ENCODE measurements at places on chromosomes 7 and 10.

DNA sequence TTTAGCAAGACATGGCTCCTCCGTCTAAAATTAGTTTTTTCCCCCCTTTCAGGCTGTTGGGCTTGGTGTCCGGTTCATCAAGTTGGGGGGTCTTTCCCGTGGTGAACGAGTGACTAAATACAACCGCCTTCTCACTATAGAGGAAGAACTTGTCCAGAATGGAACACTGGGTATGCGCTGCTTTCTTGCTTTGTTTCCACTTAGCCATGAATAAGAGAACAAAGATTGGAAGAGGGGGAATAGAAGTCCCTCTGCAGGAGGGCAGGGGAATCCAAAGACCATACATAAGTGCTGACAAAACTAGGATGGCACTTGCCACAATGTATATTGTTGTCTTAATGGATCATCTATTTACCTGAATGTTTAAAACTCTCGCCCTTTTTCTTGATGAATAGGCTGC is 30.5 kb downstream of the ENO4 start:
- no peak for DNase-seq

GRCh38 chr7:94698275-94698674 is 42.3 kb upstream of the SGCE start:
- DNase-seq = no peak

GRCh38 chr10:52228556-52228955 is 85.5 kb upstream of the DKK1 start:
- no peak for DNase-seq

DNA sequence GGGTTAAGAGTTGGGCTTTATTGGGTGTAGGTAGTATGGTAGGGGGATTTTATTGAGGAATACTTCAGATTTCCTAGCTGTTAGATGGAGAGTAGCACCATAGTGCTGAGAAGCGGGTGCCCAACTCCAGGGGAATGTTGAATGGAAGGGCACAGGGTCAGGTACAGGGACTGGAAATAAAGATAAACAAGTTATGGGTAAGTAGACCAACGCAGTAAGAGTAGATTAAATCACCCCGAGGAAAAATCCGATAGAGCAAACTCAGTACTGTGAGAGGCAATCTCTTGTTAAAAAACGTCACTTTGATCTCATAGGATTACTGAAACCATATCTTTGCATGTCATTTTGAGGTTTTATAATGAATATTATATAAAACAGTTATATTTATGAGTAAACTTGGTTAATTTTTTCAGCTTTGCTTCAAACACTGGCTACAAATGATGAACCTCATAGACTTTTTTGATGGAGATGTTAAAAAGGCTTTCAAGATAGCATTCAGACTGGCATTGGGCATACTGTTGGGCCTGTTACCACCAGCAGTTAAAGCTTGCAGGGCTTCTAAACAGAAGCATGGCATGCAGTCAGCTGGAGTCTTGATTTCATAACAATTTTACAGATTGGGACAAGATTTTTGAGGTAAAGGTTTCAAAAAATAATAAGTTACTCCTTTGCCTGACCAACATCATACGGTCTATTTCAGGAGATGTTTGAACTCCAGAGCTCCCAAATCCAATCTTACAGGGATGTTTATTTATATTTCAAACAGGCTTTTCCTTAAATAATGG is 7.1 kb downstream of the AHR start:
- DNase-seq = no peak

GRCh38 chr7:26305090-26305868 is 13.6 kb downstream of the SNX10 start:
- no peak for DNase-seq

GRCh38 chr7:109226699-109227098 is 657.0 kb downstream of the DNAJB9 start:
- no peak for DNase-seq

DNA sequence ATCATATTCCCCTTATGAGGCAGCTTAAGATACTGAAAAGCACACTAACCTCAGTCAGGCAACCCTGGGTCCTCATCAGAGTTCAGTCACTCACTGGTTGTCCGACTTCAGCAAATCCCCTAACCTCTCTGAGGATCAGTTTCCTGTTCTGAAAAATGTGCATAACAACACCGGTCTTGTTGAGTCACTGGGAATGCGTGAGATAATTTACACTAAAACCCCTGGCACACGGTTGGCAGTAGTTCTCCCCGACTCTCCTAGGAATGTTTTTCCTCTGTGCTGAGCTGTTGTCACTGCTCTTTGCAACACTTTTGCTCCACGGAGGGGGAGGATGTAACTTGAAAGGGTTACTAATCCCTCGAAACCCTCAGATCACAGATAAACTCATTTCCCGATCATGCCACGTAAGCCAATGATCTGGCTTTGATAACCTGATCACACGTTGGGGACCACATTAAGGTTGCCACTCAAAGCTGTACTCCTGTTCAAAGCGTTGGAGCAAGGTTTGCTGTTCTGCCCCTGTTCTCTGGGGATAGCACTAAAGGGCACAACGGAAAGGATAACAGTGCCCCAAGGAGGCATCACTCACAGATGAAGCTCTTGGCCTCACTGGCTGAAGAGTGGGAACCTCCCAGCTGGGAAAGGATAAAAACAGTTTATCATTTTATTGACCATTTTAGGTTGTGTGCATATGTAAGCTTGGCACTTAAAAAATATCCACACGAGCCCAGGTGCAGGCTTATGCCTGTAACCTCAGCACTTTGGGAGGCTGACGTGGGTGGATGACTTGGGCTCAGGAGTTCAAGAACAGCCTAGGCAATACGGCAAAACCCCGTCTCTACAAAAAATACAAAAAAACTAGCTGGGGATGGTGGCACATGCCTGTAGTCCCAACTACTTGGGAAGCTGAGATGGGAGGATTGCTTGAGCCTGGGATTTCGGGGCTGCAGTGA is 5.0 kb upstream of the RBM17 start:
- peak; percentile 14 for DNase-seq

DNA sequence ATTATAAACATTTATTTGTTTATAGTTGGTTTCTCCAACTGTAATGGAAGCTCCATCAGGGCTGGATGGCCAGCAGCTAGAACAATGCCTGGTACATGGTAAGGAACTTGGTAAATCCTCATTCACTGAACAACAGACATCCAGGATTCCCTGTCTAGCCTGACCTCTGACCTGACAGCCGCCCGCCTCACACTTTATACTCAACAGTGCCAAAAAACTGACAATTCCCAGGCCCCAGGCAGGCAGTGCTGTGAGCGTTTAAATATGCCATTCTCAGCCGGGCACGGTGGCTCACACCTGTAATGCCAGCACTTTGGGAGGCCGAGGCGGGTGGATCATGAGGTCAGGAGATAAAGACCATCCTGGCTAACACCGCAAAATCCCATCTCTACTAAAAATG is 55.9 kb downstream of the RSU1 start:
- DNase-seq = no peak

DNA sequence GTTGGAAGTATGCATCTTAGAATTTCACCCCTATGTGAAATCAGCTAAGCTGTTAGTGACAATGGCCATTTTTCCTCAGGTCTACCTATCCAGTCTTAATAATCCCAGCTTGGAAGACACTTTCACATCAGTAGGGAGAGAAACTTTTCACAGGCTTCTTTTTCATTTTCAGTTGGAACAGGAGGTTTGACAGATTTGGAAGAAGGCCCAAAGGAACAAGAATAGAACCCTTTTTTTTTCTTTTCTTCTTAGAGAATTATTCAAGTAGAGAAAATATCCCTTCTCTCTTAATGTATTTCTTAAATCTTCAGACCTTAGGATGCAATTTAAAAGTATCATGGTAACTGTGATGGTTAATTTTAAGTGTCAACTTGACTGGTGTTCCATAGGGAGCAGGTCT is 410.5 kb upstream of the C7orf33 start:
- no peak for DNase-seq

DNA sequence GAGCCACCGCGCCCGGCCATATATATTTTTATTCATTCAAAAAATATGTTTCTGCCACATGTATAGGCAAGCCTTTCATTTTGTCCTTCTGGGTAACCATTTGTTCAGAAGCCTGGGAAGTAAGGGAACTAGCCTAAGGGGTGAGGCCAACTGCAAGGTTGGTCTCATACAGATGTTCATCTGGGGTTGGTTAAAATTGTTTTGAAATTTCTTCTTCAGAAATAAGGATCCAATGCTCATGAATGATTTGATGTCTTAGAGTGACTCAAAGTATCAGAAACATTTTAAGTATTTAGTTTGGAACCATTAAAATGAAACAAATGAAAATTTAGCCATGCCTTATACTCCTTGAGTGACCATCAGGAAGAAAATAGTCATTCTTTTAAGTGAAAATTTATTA is 397.2 kb downstream of the SUGCT start:
- no peak for DNase-seq

GRCh38 chr7:22569586-22570321 is 69.8 kb upstream of the STEAP1B start:
- no peak for DNase-seq

- DNase-seq = no peak
Measured at GRCh38 chr10:22054961-22055360, 51.4 kb upstream of the DNAJC1 start.

- no peak for DNase-seq
Measured at GRCh38 chr7:75657866-75658265, 80.9 kb downstream of the HIP1 start.

DNA sequence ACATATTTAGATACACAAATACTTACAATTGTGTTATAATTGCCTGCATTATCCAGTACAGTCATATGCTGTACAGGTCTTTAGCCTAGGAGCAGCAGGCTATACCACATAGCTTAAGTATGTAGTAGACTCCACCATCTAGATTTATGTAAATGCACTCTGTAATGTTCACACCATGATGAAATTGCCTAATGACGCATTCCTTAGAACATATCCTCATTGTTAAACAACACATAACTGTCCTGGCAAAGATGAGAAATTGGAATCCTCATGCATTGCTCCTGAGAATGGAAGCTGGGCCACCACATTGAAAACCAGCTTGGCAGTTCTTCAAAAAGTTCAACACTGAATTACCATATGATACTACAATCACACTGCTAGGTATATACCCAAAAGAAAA is 1002.8 kb upstream of the CELF2 start:
- no peak for DNase-seq

DNA sequence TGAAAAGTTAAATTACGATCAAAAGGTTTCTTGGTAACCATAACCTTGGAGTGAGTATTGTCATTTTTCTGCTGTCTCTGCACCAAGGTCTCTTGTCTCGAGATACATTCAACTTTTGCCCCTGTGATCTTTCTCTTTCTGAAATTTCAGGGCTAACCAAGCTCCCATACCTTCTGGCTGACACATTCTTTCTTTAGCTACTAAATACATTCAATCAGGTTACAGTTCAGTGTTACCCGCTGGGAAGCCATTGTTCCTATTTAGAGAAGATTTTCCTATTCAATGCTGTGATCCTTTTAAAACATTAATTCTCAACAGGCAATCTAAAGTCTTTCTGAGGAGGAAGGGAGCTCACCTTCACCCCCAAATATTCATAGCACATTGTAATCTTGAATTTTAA is 22.9 kb upstream of the DMTF1 start:
- no peak for DNase-seq

- no peak for DNase-seq
Measured at GRCh38 chr7:114070246-114070645, 151.4 kb upstream of the PPP1R3A start.

DNA sequence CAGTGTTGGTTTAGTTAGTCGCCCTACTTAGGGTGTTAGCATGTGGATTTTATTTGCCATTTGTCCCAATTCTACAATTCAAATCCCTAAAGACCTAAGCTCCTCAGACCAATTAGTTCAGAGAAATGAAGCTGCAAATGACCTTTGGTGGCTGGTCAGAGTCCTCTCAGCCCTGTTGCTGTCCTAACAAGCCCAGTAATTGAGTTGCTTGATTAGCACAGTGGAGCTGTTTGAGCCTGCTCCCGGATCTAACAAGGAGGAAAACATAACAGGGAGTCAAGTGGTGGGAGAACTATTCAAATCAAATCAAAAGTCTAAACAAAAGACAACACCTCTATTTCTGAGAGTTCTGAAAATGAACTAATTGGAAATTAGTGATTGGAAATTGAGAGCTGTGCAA is 22.1 kb downstream of the ZDHHC6 start:
- no peak for DNase-seq

GRCh38 chr7:104160375-104160774 is 47.4 kb downstream of the ORC5 start:
- DNase-seq = no peak

DNA sequence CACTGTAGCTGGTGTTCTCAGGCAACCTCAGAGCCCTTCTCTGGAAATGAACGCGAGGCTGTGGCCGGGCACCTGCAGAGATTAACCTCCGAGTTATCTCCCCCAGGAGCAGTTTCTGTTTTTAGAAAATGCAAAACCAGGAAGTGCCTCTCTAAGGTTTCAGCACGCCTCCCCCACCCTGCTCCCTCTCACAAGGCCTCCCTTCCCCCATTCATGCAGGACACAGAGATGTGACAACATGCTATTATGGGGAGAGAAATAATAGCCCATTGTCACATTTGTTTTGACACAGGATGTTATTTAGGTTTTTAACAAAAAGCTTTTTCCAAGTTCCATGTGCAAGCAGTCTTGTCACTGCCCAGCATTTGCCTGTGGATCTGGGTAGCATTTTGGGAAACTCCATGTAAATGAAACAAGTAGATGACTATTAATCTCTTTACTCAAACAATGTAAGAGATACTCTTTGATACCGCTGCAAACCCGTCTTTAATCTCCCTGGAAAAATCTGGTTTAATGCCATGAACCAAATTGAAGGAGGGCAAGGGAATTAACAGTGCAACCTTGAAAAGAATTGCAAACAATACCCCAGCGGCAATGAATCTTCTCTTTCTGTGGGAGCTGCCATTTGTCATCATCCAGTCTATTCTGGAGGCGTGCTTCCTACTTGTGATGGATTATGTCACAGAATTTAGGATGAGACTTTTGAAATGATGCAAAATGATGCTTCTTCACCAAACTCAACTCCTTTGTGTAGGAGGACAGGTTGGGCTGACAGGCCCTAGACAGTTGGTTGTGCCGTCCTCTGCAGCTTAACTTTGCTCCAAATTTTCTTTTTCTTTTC is 86.5 kb upstream of the NMT2 start:
- DNase-seq = no peak

- DNase-seq = no peak
Measured at GRCh38 chr7:116924741-116925140, 28.6 kb upstream of the ST7 start.

DNA sequence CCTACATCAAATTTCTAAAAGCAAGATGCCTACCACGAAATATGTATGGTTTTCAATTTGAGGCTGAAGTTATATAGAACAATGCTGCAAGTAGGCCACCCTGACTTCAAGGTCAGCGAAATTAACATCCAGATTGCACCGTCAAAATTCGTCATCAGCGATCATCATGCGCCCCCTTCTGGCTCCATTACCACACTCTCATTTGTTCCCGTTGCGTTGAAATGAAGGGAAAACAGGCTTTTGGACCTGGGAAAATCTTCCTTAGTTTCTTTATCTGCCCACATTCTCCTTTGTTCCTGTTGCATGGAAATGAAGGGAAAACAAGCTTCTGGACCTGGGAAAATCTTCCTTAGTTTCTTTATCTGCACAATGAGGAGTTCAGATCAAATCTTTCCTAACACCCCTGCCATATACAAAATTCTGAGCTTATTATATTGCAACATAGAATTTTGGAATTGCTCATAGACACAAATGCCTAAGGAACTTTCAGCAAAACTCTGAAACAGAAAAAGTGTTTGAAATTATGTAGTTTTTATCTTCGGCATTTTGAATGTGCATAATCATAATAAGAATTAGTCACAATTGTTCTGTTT is 98.2 kb upstream of the PRKCQ start:
- DNase-seq = peak; percentile 52

GRCh38 chr10:44786286-44786850 is 124.8 kb upstream of the TMEM72 start:
- DNase-seq = no peak

GRCh38 chr10:128776673-128777252 is 650.5 kb upstream of the MKI67 start:
- DNase-seq = no peak

- no peak for DNase-seq
Measured at GRCh38 chr7:51311166-51311565, 5.4 kb downstream of the COBL start.

Data from stimulated activated CD8-positive, alpha-beta memory T cell treated with anti-CD3 and anti-CD28 coated beads, Interleukin-12 subunit alpha, Interleukin-12 subunit beta, amount 100 ng/mL, for 1 hour (primary cell).